EL (cell line): ENCODE measurements at places on chromosomes 2 and 18.
A peak's percentile ranks its signal among the peaks of the same experiment; 100 is the strongest.

GRCh38 chr18:75208836-75209128 is 157 bp downstream of the PTGR3 start:
- no peak for DNase-seq

DNA sequence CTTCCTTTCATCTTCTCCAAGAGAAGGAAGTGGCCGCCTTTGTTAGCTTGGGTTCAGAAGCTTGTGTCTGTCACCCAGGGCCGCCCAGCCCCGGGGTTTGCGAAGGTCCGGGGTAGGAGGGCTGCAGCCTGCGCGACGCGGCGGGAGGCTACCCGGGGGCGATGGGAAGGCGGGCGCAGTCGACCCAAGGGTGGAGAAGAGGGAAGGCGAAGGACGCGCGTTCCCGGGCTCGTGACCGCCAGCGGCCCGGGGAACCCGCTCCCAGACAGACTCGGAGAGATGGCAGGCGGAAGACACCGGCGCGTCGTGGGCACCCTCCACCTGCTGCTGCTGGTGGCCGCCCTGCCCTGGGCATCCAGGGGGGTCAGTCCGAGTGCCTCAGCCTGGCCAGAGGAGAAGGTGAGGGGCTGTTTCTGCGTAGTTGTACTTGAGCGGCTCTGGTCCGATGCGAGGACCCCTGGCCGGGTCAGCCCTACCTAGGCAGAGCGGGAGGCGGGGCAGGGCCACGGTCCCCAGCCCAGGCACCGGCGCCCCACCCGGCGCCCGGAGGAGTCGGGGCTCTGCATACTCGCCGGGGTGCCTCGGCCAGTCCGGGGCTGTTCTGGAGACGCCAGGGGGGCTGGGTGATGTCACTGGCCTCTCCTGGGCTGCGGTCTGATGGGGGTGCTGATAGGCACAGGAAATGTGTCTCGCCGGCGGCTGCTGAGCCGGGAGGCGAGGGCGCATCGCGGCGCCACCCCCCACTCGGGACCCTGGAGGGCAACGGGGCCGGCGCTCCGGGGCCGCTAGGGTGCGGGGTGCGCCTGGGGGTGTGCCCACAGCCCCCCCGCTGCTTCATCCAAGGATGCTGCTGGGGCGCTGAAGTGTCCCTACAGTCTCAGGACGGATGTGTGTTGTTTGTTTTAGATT is at the start of gene QPCT:
QPCT (plus strand) TSS at position 178 of the 909 bp plus-strand sequence; CDS start at position 280, 102 bp downstream.
- DNase-seq, result peak; percentile 81

- DNase-seq, result no peak
Measured at GRCh38 chr2:172408143-172408766, 19.1 kb upstream of the ITGA6 start.

GRCh38 chr2:191957996-191958860 is 111.3 kb upstream of the CAVIN2 start:
- DNase-seq, result no peak

DNA sequence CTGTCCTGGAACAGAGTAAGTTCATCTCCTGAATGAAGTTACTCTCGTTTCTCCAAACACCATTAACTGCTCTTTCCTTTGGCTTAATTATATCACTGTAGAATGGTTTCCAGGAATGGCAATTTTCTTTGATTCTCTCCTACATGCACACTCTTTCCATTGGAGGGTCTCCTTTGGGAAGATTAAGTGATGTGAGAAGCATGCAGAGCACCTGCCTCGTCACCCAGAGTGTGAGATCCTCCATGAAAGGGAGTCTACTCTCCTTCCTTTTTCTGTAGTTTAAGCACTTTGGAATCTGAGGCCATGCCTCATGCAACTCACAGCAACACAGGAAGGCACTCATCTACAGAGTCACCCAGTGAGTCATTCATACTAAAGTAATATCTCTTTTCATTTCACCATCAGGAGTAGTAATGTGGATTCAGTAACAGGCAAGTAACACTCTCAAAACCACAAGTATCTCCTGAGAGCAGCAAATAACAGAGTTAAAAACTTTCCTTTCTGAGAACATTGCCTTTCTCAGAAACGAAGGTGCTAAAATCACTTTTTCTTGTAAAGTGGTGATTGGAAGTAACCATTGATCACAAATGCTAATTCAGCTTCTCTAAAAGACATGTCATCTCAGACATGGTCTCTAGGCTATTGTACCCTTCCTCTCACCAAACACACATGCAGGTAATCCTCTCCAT is 52.8 kb upstream of the IL1RL1 start:
- DNase-seq, result peak; percentile 90

GRCh38 chr18:74972354-74972753 is 236.6 kb downstream of the PTGR3 start:
- no peak for DNase-seq

DNA sequence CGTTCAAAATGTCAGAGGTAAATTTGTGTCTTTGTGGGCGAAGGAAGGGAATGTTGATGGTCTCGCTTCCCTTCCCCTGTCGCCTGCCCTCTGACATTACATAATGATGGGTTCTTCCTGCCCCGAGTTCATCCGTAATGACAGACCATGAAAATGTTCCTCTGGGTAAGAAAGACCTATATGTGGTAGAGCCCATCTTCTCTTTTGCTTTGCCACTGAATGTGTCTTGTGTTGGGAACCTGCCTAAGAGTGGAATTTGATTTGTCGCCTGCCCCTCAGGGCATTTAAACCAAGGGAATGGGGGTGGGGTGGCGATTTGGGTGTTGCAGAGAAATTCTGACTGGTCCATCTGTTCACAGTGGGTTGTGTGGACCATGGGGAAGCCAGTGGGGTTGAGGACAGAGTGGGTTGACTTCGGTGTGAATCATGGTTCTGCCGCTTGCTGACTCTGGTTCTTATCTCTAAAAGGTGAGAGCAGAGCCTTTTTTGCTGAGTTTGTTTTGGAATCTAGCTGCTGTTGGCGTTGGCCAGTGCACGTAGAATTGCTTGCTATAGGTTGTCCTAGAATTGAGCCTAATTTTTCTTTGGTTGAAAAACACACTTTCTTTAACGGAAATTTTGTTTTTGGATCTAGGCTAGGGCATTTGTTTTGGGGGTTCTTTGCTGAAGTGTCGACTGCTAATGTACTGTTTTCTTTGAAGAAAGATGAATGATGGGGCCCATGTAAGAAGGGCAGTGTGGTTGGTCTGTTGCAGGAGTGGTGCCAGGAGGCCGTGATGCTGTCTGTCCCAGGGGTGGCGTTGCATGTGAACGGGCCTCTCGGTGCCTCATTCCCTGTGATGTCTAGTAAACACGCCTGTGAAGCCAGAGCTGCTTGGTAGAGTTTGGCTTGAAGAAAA is 1.3 kb downstream of the INPP4A start:
- DNase-seq, result peak; percentile 14

DNA sequence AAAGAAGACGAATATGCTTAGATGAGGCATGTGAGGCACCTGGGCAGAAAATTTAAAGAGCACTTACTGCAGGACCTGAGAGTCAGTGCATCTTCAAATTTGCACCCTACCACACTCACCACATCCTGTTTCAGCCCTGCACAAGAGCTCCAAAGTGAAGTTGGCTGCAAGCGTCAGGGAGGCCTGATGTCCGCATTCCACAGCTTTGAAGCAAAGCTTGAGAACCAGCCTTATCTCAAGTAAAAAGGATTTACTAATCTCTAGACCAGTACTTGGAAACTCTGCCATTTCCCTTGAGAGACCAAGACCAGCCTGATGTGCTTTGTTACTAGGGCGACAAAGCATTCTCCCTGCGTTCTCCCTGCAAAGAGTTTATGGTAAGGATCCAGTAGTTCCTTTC is 3.4 kb upstream of the ASNSD1 start:
- no peak for DNase-seq

DNA sequence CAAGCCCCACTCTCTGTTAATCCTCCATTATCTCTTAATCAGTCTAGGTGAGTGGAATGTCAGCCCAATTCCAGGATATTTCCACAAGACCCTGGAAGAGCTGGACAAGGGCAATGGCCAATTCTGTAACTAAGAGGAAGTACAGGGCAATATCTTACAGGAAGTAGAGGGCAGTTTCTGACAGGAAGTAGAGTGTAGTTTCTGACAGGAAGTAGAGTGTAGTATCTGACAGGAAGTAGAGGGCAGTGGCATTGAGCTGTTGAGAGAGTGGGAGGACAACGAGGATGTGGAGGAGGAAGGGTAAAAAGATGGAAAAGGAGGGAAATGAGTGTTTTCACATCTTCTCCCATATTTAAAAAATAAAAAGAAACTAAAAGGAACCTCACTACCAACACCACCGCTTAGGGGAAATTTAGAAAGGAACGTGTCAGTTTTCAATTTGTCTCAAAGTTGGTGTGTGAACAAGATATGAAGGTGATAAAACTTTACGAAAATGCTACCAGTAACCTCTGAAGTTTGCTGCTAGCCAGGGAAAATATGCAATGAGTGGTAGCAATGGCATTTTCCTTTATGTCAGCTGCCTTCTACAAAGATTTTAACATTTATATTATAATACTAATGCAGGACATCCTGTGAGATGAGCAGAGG is 430.9 kb upstream of the HNRNPA3 start:
- DNase-seq, result no peak

GRCh38 chr18:7740821-7741220 is 173.7 kb downstream of the PTPRM start:
- no peak for DNase-seq

- DNase-seq, result peak; percentile 25
Measured at GRCh38 chr2:108169982-108170625, 69.7 kb upstream of the SULT1C3 start.

- DNase-seq, result no peak
Measured at GRCh38 chr2:39664232-39664887, 1.4 kb upstream of the TMEM178A start.

DNA sequence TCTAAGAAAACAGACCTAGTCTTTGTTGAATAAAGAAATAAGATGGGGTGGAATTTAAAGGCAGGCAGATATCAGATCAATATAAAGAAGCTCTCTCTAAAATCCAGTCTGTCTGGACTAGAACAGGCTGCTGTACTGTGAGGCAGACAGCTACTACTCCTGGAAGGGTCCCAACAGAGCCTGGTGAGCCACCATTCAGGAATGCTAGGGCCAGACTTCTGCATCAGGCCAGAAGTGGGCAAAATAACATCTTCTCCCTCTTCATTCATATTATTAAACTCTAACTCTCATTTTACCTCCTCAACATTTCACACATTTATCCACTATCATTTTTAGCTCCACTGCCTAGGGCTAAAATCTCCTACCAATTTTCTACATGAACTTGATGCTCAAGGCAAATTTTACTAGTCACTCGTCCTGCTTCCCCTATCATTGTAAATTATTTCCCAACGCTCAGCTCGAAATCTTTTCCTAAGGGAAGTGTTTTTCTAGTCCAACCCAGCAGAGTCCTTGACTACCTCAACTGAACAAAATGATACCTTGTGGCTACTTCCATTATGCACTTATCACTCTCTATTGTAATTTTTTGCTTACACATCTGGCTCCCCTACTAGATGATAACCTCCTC is 45.2 kb upstream of the GLS start:
- DNase-seq, result peak; percentile 91

DNA sequence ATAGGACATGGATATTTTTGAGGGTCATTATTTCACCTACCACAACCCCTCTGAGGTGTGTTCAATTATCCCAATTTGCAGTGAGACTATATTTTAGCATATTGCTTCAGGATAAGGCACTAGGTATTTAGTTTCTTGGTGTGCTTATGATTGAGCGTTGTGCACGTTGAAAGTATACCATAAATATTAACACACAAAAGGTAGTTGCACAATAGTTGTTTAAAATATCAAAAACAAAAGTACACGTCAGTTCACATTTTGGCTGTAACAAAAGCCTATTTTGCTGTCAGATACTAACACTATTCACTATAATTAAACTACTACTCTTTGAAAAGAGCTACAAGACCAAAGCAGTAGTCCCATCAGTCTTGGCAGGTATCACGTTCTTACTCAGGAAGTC is 367.5 kb downstream of the DSC3 start:
- DNase-seq, result no peak

DNA sequence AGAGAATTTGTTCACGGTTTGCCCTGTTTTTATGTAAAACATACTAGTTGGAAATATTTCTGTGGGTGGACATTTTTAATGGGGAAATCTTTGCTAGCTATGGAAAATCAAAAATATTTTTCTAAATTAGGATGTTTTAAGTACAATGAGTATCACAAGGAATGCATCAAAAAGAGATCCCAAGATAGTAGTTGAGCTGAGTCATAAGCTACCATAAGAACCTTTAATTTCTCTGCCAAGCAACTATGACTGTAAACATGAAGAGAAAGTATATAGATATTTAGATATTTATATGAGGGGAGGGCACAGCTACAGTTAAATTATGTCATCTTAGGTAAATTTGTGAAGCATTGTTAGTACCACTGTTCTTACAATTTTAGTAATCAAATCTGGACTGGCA is 646.2 kb downstream of the XIRP2 start:
- DNase-seq, result no peak

DNA sequence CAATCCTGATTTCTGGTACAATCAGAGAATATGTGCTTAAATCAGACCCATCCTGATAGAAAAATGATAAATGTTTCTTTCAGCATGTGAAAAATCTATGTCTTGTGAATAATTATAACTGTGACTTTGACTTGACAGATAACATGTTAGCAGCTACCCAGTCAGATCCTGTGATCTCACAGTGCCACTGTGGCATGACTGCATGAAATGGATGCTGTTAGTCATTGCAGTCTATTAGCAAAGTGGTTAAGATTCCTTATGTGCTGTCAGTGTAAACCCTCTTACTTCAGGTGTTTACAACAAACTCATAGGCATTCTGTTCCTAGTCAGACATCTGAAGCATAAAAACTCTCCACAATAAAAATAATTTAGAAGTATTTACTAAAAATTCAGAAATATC is 244.6 kb upstream of the RND3 start:
- peak; percentile 55 for DNase-seq
